ENCODE measurements at places on chromosomes 2 and 18.
A peak's percentile ranks its signal among the peaks of the same experiment; 100 is the strongest.

- DNase-seq: no peak
Measured at GRCh38 chr2:218981881-218982585, 3.0 kb downstream of the FEV start.

GRCh38 chr2:52895726-52896340 lies 871.8 kb upstream of the CHAC2 start:
- no peak for DNase-seq

DNA sequence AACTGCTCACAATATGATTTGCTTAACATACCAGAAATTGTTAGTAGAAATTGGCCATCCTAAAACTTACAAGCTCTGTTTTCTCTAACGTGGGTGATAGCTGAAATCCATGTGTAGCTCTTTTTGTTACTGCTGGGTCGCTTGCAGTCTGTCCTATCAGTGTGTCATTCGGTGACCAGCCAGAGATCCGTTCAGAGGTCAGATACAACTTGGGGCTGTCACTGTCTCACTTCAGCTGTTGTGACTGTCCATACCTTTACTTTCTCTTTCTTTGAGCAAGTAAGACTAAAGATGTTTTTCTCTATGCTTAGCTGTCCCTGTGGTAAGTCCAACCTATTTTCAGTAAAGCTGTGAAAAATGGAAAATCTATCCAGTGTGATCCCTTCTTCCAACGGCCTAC lies 282.9 kb upstream of the KCNH7 start:
- no peak for DNase-seq

GRCh38 chr2:15251753-15252152 lies 309.4 kb downstream of the NBAS start:
- DNase-seq: no peak

DNA sequence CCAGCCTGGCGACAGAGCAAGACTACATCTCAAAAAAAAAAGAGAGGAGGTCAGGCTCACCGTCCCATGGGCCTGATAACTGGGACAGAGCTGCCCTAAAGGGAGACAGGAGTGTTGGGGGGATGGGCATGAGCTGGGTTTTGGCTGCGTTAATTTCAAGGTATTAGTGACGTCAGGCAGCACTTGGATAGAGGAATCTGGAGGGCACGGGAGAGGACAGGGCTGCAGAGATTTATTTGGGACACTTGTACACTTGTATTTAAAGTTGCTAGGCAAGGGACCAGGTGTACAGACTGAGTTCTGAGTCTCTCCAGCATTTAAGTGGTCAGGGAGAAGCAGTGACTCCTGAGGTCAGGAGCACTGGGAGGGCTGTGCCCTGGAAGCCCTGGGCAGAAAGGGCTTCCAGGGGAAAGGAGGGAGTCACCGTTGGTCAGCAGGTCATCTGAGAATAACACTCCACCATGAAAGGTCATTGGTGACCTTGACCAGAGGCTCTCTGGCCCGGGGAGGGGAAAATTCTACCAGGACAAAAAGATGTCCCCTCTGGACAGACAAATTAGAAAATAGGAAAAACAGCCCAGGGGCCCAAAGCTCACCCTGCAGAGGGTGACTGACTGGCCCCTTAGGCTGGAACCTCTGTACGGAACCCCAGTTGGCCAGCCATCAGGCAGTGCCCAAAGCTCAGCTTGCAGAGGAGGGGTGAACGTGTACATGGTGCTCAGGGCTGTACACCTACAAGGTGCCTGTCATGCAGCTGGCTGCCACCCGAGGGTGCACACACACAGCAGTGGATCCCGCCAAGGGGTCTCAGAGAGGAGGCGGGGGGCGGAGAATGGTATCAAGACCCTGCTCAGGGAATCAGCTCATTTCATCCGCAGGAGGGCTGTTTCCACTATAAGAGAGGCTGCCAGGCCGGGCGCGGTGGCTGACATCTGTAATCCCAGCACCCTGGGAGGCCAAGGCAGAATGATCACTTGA lies 23.0 kb upstream of the CNNM3 start:
- DNase-seq: no peak

DNA sequence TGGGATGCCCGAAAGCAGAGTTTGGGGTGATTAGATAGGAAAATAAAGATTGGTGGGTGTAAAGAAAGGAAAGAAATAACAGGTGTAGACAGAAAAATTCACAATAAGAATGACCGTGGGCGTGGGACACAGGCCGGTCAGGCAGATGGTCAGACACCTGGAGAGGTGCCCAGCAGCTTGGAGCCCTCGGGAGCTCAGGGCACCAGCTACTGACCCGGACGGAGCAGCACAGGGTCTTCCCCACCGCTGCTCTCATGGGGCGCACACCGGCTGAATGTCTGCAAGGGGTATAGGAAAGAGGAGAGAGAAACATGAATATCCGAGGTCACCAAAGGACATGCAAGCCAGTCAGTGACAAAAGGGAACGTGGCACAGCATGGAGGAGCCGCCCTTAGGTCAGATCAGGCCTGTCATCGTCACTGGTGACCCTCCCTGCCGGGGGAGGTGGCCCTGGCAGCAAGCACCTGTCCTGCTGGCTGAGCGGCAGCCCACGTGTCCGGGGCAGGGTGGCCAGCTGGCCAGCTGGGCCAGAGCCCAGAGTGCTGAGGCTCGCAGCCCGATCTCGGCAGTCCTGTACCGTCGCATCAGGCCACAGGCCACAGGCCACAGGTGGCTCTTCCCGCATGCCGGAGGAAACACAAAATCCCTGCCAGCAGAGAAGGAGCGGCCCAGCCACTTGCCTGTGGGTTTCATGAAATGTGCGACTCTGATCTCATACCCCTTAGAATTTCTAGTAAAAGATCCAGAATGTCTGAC lies 112.0 kb upstream of the NDUFV2 start:
- no peak for DNase-seq

GRCh38 chr2:19104503-19104902 lies 253.9 kb downstream of the OSR1 start:
- DNase-seq: no peak

DNA sequence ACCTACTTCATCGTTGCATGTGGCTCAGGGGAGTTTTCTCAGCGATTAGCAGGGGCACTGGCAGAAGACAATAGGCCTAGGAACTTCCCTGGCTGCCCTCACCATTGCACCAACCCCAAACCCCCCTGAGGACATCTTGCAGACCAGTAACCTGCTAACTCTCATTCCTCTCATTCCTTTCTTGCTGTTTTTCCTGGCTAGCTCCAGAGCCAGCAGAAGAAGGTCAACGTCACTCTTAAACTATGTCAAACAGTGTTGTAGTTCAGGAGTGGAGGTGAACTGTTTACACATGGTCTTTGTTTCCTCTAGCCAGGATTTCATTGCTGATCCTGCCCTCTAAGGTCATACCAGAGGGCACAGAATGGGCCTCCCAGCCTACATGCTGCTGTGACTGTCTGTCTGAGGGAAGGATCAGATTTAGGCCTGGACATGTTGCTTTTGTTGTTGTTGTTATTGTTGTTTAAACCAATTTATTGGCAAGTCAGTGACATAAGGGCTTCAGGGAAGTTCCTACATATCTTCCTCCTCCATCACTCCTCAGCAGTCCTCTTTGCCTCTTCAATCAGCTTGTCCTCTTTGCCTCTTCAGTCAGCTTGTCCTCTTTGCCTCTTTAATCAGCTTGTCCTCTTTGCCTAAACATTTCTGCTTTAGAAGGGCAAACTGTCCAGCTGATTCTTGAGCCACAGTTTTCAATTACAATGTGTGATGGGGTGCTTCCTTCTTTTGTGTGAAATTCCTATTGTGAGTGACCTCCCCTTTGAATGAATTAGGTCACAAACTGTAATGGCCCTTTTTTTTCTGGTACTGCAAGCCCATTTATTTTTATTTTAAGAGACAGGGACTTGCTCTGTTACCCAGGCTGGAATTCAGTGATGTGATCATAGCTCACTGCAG lies 471.9 kb upstream of the TNP1 start:
- DNase-seq: peak; percentile 80

GRCh38 chr2:234478121-234478858 lies 18.6 kb downstream of the ARL4C start:
- DNase-seq: no peak

All from ELR (cell line).